GM06990 (cell line): ENCODE measurements at places on chromosomes 12 and 14.

DNA sequence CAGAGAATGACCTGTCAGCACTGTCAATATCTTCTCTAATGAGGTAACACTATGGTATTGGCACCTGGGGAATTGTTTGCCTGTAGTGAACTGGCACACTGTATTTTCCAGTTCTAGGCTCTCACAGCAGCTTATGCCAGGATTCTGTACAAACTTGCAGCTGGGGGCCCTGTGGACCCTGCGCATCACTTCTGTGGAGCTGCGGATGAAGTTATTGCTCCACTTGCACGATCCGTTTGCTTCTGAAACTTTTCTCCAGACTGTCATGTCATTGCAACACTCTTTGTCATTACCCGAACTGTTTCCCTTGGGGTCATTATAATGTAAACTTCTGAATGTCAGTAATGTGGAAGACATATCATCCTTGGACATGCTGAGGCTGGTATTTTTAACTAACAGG lies 3.9 kb downstream of the RNASE11 start:
- no peak for DNase-seq

- no peak for DNase-seq
Measured at GRCh38 chr12:32486158-32486557, 86.8 kb downstream of the FGD4 start.

DNA sequence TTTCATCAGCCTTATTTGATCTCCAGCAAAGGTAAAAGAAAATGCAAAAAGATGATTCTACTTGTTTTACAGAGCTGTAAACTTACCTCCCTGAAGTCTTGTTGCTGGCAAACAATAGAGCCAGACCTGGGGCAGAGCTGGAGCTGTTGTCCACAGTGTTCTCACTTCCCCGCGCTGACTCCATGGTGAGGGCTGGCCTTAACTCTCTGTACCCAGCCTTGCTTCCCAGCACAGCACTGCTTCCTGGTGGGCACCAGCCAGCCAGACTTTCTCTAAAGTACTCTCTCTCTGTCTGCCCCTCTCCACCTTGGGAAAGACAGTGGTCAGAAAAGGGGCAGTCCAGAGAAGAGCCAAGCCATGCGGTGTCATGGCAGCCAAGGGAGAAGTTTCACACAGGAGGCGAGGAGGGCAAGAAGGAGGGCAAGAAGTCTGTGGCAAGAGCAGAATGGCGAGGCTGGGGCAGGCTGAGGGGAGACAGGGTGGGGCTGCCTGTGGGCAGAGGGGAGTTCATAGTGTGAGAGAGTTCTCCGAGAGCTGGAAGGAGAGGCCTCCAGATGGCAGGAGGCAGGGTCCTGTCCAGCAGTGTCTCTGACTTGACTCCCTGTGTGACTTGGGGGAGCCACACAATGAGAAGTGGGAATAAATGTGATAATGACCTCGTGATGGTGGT lies 9.3 kb downstream of the EVL start:
- DNase-seq: no peak

GRCh38 chr14:23428686-23429495 lies 6.6 kb downstream of the MYH7 start:
- no peak for DNase-seq
